ENCODE measurements at places on chromosomes 16 and 17.

- no peak for DNase-seq
These were observed 8.3 kb downstream of the SLC35G3 start for GRCh38 chr17:35185849-35186248.

GRCh38 chr17:67470163-67470562 is 93.1 kb downstream of the PITPNC1 start:
- DNase-seq = no peak

DNA sequence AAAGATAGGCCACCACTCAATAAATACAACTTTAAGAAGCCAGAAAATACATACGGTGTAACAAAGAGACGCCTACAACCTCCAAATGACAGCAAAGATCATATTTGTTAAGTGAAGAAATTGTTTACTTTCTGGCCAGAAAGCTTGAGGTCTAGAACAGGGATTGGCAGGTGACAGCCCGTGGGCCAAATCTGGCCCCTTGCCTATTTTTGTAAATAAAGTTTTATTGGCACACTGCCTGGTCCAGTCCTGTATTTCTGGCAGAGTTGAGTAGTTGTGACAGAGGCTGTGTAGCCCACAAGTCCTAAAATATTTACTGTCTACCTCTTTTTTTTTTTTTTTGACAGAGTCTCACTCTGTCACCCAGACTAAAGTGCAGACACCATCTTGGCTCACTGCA is 3.4 kb upstream of the CLEC19A start:
- DNase-seq = no peak

DNA sequence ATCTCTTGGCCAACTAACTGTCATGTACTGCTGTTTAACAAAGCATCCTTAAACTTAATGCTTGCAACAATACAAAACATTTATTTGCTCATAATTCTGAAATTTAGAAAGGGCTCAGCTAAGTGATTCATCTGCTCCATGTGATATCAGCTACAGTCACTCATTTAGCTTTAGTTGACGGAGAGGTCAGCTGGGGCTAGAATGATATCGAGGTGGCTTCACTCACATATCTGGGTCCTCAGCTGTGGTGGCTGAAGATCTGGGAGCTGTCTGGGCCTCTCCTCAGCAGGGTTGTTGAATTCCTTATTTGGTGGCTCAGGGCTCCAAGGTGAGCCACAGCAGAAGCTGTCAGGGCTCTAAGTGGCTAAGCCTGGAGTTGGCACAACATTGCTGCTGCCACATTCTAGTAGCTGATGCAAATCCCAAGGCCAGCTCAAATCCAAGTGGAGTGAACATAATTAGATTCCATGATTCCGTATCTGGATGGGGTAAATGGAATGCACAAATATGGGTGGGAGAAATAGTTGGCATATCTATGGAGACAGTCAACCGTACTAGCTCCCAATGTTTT is 62.8 kb downstream of the HS3ST3A1 start:
- DNase-seq = no peak

GRCh38 chr16:75908331-75909117 is 182.2 kb upstream of the CPHXL start:
- no peak for DNase-seq

- DNase-seq = no peak
These were observed 789.9 kb upstream of the KIF2B start for GRCh38 chr17:53032861-53033271.

GRCh38 chr17:49779739-49780231 is 8.7 kb upstream of the KAT7 start:
- DNase-seq = no peak

- DNase-seq = no peak
These were observed 147.8 kb downstream of the MSI2 start for GRCh38 chr17:57404073-57404472.

GRCh38 chr16:3652373-3653195 is 1.9 kb upstream of the DNASE1 start:
- no peak for DNase-seq

Measured in activated gamma-delta T cell treated with anti-CD3 and anti-CD28 coated beads, Interleukin-2, amount 50 U/mL, for 16 hours (primary cell).